Astrocyte of the hippocampus (primary cell): ENCODE measurements at places on chromosomes 6 and 20.

DNA sequence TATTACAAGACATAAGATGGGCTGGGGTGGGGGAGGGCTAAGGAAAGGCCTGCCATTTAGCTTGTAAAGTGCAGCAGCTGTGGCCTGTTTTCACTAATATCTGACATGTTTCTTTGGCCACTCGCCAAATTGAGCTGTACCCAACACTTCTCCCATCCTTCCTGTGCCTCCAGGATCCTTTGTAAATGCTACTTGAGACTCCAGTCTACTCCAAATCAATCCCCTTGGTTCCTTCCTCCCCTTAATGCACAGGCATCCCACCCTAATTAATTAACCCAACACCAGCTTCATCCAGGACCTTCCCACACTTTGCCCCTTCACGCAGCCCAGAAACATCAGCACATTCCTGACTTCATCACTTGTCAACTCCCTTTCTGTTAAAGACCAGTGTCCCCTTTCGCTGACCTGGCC is 55.0 kb upstream of the TCF21 start:
- peak; percentile 3 for DNase-seq

DNA sequence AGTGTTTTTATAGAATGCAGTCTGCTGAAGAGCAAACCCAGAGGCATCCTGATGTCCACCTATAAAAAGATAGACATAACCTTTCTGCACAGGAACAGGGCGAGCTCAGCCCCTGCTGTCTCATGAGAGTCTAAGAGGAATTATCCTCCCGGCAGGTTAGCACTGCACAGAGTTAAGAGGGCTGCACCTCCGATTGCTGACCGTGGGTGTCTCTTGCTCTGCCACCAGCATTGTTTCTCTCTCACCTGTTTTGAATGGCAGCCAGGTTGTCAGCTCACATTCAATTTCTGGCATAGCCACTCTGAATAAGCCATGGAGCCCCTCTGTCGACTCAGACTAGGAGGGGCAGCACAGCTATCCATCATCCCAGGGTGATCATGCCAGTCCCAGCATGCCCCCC is 211.2 kb downstream of the PHACTR1 start:
- DNase-seq, result no peak

DNA sequence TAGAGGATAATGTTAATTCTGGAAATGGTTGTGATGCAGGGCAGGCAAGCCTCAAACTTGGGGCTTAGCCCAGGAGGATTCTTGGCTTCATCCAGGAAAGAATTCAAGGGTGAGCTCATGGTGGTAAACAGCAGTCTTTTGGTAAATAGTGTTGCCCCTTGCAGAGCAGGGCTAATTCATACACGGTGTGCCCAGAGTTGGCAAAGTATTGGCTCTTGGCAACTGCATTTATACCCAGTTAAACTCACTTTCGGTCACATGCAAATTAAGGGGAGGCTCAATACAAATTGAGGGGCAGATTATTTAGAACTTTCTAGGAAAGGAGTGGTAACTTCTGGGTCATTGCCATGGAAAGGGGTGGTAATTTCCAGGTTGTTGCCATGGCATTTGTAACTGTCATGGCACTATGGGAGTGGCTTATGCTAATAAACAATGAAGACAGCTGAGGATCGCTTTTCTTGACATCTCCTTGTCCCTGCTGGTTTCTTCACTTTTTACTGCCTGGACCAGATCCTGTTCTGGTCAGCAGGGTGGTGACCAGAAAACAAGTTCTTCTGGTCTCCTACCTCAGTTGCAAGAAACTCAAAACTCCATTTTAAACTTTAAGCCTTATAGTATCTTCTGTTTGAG is 3.9 kb upstream of the OTOR start:
- DNase-seq, result peak; percentile 26

- DNase-seq, result peak; percentile 39
Observed at GRCh38 chr6:48068278-48069251, 42.4 kb downstream of the PTCHD4 start.

- no peak for DNase-seq
Observed at GRCh38 chr6:136792095-136792409, 225 bp downstream of the MAP3K5 start.

GRCh38 chr6:46719099-46719498 is 16.1 kb downstream of the PLA2G7 start:
- peak; percentile 64 for DNase-seq

- no peak for DNase-seq
Observed at GRCh38 chr20:8663424-8663823, 405.5 kb upstream of the PLCB4 start.
